ENCODE measurements at places on chromosomes 16 and 17.

- DNase-seq, result no peak
Measured at GRCh38 chr17:74427048-74427762, 4.7 kb upstream of the GPRC5C start.

GRCh38 chr16:50079397-50080140 is 13.8 kb downstream of the HEATR3 start:
- no peak for DNase-seq

DNA sequence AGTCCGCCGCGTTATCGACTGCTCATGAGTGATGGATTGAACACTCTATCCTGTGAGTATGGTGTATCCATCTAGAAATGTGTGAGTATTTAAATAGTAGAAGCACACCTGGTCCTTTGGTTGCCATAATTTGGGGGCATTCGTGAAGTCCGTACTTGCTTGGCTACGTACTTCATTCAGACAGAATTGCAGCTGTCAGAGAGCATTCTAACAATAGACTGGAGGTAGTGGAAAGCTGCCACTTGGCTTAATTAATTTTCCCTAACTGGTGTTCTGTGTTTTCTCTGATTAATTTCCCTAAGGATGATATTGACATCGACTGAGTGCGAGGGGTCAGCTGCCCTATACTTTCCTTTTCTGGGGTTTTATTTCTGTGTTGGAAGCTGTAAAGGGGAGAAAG is 14.1 kb downstream of the RPA1 start:
- no peak for DNase-seq

- no peak for DNase-seq
Measured at GRCh38 chr16:31713945-31714902, 159.4 kb upstream of the ZNF267 start.

DNA sequence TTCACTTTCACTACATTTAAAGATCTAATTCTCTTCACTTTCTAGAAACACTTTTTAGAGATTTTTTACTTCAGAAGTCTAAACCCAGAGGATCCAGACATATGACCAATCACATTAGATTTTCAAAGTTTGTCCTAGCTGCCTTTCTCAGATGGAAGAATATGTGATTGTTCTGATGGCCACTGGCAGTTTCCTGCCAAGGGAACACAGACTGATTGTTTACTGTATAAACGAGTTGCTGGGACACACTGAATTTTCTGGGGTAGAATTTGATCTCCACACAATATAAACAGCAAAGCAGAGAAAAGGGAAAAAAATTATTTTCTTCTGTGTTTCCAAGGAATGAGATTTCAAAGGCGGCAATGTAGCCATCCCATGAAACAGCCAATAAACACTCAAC is 480.0 kb downstream of the TOX3 start:
- DNase-seq, result no peak

GRCh38 chr16:82601989-82602640 is 24.7 kb upstream of the CDH13 start:
- no peak for DNase-seq

DNA sequence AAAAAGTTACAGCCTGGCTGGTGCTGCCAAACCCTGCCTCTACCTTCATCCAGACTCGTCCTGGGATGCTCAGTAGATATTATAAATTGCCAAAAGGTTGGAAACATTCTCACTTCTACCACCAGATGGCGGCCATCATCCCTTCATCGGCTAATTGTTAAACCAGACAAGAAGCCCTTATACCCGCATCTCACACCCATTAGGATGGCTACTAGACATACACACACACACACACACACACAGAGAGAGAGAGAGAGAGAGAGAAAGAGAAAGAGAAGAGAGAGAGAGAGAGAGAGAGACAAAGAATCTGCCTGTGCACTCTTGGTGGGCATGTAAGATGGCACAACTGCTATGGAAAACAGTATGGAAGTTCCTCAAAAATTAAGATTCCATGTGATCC is 15.0 kb upstream of the SCIMP start:
- peak; percentile 81 for DNase-seq

- no peak for DNase-seq
Measured at GRCh38 chr17:78940258-78940657, 15.1 kb upstream of the TIMP2 start.

DNA sequence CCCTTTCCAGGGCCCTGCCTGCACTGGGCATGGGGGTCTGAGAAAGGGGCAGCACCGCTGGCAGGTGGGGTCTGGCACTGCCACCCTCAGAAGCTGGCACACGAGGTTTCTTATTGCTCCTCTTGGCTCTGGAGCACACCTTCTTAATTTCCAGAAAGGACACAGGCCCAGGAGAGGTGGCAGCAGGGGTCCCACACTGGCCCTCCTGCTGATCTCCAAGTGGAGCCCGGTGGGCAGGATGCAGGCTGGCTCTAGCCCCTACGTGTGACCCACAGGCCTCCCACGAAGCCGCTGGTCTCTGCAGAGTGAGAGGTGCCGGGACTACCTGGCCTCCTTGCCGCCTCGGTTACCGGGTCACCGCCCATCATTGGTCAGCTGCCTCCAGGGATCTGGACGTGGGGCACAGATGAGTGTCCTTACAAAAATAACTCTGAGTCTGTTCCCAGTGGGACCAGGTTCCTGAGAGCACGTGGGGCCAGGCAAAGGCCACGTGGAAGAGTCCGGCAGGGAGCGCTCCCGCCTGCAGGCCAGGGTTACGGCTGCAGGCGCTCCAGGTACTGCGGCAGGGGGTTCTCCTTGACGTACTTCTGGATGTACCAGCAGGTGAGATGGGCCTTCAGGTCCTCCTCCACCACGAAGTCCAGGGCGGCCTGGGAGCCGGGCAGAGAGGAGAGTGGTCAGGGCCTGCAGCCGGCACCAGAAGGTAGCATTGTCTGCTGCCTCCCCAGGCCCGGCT is 10.3 kb downstream of the NATD1 start:
- DNase-seq, result no peak

GRCh38 chr16:78584213-78584860 is 484.9 kb downstream of the WWOX start:
- DNase-seq, result no peak

DNA sequence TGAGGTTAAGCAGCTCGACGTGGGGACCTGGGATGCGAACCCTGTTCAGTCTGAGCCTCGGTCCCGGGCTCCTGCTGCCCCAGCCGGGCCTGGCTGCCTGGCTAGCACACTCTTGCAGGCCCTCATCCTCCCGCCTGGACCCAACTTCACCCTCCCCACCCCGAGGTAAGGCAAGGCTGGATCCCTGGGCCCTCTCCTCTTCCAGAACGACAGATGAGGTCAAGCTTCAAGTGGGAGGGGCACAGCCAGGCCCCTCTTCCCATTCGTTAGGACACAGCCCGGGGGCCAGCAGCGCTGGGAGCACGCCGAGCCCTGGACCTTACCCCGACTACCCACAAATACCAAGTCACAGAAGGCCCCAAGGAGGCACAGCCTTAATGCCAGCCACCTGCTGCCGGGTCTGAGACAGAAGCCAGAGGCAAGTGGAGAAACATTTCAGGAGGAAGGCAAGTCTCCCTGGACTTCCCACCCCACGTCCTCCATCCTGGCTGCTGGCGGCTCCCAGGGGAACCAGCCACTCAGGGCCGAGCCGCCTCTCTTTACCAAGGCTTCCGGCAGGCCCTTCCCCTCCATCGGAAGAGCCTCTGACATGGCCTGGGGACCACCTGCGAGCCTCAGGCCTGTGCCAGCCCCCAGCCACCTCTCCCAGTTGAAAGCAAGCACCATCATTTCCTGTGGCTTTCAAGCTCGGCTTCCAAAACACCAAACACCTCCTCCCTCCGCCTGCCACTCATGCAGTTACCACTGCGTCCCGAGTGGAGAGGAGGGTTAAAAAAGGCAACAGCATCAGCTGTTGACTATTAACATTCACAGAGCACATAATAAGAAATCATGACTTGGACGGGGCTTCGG is 59.9 kb downstream of the RPH3AL start:
- no peak for DNase-seq

DNA sequence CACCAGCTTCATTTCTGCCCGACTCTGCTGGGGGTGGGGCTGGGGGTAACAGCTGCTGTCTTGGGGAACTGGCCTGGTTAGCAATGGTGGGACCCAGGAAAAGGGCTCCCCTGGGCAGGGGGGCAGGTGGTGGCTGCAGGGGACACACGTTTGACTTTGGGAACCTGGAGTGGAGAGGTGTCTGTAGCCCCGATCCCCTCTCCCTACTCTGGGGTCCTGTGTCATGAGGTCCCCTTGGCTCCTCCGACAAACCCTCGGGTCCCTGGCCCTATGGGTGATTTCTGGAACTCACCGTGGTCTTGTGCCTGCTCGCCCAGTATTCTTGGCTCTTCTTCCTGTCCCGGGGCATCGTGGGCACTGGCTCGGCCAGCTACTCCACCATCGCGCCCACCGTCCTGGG is 12.0 kb downstream of the SPNS3 start:
- no peak for DNase-seq

- no peak for DNase-seq
Measured at GRCh38 chr16:4101421-4102219, 14.6 kb downstream of the ADCY9 start.

DNA sequence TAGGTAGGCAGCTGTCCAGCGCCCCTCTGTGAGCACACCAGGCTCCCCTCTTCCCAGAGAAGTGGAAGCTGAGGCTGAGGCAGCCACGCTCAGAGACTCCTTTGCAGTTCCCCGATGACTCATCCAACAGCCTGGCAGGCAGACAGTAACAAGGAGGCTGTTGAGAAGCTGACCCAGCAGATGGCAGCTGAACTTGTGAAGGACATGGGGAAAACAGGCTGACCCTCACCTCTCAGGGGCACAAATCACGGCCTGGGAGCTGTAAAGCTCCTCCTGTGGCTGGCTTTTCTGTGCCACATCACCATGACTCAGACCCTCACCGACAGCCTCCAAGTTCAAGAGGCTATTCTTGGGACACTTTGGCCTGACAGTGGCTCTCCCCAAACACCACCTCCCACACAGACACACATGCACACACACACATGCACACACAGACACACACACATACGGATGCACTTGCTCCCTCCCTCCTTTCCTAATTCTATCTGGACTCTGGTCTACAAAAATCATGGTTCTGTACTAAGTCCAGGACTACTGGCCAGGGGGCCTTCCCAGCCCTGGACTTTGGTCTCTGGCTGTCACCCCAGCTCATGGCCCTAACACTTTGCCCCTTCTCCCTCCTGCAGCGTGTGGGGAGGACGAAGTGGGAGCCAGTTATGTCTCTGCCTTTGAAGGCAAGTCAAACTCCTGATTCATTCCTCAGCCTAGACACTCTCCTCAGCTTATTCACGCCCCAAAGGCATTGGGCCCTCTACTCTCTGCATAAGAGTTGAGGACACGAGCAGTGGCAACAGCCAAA is 23.2 kb downstream of the MAP3K14 start:
- DNase-seq, result peak; percentile 82

GRCh38 chr16:59259950-59260319 is 525.8 kb upstream of the GOT2 start:
- DNase-seq, result peak; percentile 17

GRCh38 chr17:40322358-40323315 is 13.7 kb downstream of the RARA start:
- peak; percentile 85 for DNase-seq

DNA sequence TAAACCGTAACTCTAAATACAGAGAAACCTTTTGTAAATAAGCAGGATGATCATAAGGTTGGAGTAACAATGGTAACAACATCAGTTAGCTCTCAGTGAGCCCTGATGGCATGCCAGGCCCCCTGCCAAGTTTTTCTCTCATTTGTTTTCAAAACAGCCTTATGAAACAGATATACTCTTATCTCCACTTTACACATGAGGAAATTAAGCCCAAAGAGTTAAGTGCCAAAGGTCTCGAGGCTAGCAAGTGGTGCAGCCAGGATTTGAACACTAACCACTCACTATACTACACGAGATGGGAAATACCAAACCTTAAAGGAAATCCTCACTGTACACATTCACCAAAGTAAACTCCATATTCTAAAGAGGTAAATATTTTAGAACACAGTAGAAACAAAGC is 15.0 kb downstream of the USP31 start:
- DNase-seq, result no peak

DNA sequence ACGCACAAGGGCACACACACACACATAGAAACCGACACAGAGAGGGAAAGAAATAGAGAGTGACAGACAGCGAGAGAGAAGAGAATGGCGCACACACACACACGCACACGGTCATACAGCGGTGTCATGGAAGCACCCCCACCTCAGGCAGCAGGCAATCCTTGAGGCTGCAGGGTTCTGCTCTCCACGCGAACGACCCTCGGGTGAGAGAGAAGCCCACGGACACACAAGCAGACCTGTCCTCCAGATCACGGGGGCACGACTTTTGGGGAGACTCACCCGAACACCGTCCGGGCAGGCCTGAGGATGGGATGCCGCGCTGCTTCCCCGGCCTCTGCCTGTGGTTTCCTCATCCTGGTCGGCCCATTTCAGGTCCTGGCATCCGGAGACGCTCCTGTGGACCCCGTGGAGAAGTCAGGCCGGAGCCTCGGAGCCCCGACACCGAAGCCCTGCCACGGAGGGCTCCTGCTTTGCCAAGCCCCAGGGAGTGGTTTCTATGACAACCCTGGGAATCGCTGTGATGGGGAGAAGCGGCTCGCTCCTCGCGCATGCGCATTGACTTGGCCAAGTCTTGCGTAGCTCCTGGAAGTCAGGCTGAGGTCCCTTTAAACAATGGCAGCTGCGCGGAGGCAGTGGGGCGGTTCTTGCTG is 118.2 kb upstream of the KCNJ18 start:
- DNase-seq, result peak; percentile 63

DNA sequence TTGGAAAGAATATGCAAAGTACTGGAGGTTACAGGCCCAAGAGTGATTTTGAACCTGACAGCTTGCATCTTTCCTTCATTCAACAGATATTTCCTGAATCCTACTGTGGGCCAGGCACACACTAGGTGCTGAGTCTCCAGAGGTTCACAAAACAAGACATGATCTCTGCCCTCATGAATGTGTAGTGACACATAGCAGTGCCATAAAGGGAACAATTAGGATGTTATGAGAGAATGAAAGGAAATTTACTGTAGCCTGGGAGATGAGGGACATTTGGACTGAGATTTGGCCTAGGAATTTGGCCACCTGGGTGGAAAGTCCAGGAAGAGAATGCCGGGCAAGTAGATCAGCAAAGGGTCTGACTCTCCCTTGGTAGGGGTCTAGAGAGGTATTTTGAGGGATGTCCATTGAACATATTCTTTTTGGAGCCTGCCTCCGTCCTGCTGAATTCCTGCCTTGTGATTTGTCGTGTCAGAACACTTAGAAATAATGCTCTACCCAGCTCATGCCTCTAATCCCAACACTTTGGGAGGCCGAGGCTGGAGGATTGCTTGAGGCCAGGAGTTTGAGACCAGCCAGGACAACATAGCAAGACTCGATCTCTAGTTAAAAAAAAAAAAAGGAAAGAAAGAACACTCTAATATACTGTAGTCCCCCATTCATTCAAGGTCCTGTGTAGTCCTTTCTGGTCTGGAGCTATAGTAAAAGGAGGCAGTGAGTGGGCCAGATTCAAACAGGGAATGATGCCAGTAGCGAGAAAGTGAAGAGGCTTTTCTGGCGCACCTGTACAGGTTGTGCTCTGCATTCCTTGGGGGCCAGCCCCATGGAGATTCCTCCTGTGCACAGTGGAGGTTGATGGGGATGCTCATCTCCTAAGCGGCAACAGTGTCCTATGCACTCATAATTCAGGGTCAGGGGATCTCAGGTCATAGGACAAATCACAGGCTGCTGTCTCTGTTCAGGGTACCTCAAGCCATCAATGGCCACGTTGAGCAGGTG is 90.6 kb upstream of the CLEC18A start:
- no peak for DNase-seq

- no peak for DNase-seq
Measured at GRCh38 chr16:3057181-3058138, 8.0 kb upstream of the IL32 start.

- DNase-seq, result no peak
Measured at GRCh38 chr17:69117855-69118784, 23.6 kb downstream of the ABCA6 start.

GRCh38 chr17:82086941-82087906 is 10.8 kb downstream of the FASN start:
- no peak for DNase-seq

GRCh38 chr16:1786242-1787055 is 3.7 kb downstream of the NUBP2 start:
- DNase-seq, result no peak
